ENCODE measurements at places on chromosomes 2 and 18.
A peak's percentile ranks its signal among the peaks of the same experiment; 100 is the strongest.

- no peak for DNase-seq
Measured at GRCh38 chr2:73946215-73946614, 19.5 kb downstream of the DGUOK start.

DNA sequence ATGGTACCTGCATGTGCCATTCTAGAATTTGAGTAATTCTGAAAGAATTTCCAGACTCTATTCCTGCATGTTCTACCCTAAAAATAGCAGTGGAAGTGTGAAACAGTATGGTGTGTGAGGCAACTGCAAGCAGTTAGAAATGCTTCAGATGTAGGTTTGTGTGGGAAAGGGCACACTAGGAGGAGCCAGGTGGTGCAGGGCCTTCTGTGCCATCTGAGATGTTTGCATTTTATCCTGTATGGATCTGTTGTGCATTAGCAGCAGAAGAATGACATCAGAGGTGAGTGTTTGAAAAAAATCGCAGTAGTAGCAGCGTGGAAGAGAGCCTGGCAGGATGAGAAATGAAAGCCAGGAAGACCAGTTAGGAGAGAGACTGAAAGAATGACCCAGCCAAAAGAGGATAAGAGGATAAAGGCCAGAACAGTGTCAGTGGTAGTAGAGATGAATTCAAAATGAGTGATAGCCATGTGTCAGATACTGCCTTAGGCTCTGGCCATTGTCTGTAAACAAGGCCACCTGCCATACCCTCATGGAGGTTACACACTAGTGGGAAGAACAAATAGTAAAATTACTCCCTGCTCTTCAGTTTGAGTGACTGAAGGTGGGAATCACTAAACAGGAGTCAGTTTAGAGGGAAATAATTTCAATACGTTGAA, 142.2 kb downstream of the PKP4 start:
- peak; percentile 12 for DNase-seq

DNA sequence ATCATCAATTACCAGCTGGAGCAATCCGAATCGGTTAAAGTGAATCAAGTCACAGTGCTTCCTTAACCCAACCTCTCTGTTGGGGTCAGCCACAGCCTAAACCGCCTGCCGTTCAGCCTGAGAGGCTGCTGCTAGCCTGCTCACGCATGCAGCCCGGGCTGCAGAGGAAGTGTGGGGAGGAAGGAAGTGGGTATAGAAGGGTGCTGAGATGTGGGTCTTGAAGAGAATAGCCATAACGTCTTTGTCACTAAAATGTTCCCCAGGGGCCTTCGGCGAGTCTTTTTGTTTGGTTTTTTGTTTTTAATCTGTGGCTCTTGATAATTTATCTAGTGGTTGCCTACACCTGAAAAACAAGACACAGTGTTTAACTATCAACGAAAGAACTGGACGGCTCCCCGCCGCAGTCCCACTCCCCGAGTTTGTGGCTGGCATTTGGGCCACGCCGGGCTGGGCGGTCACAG, 496 bp upstream of the ITGA4 start:
- DNase-seq: peak; percentile 51

- no peak for DNase-seq
Measured at GRCh38 chr18:31267823-31268481, 50.0 kb upstream of the DSG1 start.

DNA sequence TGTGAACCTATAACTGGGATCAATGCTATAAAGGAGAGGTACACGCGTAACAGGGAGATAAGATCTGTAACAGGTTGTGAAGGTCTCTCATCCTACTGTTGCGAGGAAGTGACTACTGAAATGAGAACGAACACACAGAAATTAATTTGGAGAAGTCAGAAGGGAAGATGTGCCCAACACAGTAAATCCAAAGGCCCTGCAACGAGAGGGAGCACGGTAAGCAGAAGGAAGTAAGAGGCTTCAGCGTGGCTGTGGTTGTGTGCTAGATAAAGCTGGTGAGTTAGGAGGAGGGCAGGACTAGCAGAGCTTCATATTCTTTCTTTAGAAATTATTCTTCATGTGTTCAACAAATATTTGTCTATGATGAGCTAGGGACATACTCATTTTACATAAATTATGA, 2.5 kb upstream of the ATG16L1 start:
- no peak for DNase-seq

GRCh38 chr2:239938651-239939486, 86.3 kb downstream of the NDUFA10 start:
- no peak for DNase-seq

DNA sequence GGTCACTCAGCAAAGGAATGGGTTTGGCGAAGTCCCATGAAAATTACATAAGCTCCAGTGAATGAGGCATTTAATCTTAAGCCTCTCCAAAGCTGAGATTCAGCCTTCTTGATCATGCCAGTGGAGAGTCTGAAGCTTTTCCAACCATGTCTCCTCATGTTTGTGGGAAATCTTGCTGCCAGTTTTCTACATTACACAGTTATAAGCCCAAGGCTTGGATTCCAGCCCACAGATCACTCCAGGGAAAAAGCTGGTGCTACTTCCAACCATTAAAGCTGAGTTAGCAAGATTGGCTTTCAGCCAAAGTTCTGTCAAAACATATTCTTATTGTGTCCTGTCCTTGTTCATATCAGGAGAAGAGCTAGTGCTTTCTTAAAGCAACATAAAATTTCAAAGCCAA, 293.8 kb downstream of the LRRTM4 start:
- DNase-seq: peak; percentile 14

GRCh38 chr2:148136441-148136840, 115.5 kb downstream of the MBD5 start:
- no peak for DNase-seq

DNA sequence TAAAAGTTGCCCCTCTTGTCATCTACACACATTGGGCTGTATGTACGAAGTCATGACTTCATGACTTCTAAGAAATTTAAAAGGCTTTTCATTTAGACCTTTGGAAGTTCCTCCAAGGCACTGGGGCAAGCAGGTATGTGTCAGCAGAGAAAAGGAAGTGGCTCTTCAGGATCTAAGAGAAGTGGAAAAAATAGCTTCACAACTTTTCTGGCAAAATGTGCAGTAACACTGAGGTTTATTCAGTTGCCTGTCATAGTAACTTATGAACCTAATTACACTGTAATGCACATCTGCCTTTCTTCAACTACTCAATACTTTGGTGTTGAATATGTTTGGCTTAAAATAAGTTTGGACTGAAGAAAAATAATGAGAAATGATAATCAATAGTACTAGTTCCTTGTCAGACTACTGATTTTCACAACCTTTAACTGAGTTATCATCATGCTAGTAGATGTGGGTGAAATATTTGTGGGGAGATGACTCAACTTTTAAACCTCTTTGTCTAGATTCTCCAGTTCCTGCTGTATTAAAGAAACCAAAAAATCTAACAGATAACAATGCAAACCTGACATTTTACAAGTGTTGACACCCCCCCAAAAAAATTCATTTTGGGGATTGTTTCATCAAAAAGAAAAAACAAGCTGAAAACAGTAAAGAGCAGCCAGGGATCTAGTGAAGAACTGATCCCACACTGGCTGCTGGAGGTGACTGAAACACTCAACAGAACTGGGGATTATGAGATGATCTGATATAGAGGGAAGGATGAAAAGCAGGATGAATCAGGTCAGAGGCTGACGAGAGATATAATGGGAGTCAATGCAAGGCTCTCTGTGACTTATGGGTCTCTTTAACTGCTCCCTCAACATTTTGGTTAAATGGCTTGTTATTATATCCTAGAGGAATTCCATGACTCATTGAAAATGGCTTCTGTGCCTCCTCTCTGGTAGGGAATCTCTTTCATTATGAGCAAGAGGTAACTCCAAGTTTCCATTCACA, 84.6 kb downstream of the COLEC12 start:
- DNase-seq: peak; percentile 79

DNA sequence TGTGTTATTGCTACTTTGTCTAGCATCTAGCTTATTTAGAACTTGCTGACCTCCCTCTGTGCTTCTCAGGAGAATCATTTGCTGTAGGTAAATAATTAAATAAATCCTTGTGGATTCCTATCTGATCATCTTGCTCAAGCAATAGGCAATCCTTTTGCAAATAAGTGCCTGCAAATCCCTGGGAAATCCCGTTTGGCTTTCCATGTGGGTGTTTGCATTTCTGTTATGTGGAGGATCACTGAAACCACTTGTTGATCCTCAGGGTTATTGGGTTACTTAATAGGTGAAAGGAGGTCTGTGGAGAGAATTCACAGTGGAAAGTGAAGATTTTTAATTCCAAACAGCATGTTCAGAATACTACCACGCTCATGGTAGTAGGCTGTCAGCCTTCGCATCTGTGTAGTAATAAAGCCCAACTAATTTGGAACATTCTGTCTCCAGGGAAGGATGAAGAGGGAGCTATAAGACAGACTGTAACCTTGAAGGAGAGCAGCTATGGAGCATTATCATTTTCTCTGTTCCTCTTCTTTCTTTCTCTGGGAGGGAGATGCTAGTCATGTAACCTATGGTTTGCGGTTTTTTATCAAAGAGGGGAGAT, 72.5 kb downstream of the GULP1 start:
- no peak for DNase-seq

- DNase-seq: no peak
Measured at GRCh38 chr2:82525744-82526143, 1933.3 kb downstream of the SUCLG1 start.

GRCh38 chr2:188132385-188132784, 159.3 kb upstream of the GULP1 start:
- DNase-seq: no peak

DNA sequence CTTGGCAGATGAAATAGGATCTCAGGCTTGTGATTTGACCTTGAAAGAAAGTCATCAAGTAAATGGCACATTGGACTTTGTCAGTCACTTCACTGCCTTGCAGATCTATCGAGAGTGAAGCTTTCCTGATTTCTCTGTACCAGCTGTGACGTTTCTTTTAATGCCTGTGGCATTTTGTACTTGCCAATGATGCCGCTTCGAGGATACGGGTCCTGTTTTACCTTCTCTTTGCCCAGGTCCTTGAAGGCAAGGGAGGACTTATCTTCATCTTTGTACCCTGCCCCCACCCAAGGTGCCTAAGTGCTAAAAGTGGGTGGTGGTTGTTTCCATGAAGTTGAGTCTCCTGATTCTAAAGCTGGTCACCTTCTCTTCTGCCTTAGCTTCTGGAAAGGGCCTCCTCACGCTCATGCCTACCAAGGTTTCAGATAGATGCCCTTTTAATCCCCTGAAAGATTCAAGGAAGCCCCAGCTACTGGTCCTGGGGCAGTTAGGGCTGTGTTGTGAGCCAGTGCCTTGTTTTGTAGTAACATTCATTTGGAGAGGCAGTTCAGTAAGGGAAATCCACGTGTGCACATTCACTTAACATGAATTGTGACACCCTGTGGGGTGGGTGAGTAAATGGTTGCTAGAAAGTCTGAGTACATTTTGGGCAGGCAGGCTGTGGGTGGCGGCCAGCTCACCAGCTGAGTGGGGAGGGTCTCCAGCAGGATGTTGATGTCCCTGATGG, 6.1 kb downstream of the LBH start:
- peak; percentile 9 for DNase-seq

- DNase-seq: no peak
Measured at GRCh38 chr2:127941461-127941860, 55.7 kb upstream of the AMMECR1L start.

DNA sequence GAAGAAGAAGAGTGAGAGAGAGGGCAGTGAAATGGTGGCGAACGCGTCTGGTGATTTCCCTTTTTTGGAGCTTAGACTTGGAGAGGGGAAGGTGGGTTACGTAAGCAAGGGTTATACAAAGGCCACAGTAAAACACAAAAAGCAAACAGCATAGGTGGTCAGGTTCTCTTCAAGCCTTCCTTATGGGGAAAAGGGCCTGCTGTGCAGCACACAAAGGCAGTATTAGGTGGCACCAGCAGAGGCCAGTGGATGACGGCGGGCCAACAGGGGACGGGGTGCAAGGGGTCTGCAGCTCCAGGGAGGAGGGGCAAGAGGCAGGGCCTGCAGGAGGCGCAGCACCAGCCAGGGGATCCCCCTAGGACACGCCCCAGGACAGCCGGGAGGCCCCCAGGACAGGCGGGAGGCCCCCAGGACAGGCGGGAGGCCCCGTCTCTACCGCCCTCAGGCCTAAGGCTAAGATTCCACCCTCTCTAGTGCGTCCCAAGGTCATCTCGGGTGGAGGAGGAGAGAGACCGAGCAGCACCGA, 32.6 kb upstream of the NPC1 start:
- DNase-seq: peak; percentile 26

DNA sequence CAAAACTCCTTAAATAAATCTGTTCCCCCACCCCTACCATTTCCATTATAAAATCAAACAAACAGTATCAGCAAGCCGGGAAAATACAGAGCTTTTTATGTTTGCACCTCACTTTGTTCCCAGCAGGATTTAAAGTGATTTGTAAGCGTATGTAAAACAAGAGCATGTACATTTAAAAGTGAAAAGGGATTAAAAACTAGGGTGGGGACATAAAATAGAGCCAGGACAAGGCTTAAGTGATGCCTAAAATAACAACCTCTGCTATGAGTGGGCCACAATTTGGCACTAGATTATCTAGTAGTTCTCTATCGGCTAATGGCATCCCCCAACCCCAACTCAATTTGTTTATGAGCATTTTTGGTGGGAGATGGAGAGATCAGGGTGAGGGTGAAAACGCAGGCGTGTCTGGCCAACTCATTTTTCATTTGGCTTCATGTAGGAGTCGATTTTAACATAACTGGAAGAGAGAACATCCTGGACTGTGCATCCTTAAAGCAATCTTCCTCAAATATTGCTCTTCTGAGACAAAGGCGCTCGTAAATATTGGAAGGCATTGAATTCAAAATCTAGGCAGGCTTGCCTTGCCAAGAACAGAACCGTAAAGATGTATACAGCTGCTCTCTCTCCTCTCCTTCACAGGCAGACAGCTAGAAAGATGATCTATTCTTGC, 34.5 kb upstream of the TSPYL6 start:
- no peak for DNase-seq

DNA sequence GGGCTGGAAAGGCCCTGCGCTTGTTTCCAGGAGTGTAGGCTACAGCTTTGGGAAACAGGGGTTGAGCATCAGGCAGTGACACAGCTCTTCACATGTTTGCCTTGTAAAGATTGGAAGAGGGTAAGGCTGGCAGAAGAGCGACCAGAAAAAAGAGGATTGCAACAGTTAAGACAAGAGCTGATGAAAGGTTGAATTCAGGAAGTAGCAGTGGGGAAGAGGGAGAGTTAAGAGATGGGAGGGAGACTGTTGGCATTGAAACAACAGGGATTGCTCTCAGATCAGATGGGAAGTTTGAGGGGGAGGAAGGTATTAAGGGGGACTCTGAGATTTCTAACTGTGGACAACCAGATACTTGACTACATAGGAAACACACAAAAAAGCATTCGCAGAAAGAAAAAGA, 96.9 kb downstream of the CTAGE1 start:
- no peak for DNase-seq
